Ovary (tissue), 10 donors: ENCODE measurements at places on chromosomes 7 and 10. TPM values are rescaled to one million over a fixed set of nuclear protein-coding genes. Genes with fewer than 3 reads are reported as not detected.

DNA sequence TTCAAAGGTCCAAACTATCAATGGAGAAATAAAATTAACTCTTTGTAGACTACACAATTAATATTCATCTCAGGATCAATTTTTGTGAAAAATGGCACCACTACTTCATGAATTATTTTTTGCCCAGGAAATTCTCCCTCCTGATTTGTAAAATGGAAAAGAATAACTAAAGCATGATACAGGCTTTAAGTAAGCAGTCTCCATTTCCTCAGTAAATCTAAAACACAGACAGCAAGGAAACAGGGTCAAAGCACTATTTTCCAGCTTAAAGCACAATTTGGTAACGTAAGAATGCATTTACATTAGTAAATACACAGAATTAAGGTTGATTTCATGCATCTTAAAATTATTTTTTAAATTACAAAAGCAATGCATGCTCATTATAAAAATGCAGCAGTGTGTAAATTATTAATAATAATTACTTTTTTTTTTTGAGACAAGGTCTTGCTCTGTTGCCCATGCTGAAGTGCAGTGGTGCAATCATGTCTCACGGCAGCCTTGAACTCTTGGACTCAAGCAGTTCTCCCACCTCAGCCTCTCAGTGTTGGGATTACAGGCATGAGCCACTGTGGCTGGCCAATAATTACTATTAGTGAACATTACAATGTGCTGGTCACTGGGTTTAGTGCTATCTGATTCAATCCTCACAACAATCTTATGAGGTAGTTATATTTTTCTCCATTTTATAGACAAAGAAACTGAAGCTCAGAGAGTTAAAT lies 26.1 kb upstream of the VCL start:
- H3K27ac ChIP-seq: no peak overlapping the region
- no peak overlapping the region for H3K4me3 ChIP-seq
- H3K27me3 ChIP-seq: no peaks in the 10 kb centered on the region
- H3K36me3 ChIP-seq: no peaks in the 10 kb centered on the region
- no peak for DNase-seq

- H3K27me3 ChIP-seq: no peaks in the 10 kb centered on the region
- H3K27ac ChIP-seq: peak overlapping the region; percentile 27
- peak overlapping the region; percentile 45 for H3K4me3 ChIP-seq
- H3K36me3 ChIP-seq: no peaks in the 10 kb centered on the region
Observed at GRCh38 chr10:61899997-61900828, 1.3 kb upstream of the ARID5B start.

DNA sequence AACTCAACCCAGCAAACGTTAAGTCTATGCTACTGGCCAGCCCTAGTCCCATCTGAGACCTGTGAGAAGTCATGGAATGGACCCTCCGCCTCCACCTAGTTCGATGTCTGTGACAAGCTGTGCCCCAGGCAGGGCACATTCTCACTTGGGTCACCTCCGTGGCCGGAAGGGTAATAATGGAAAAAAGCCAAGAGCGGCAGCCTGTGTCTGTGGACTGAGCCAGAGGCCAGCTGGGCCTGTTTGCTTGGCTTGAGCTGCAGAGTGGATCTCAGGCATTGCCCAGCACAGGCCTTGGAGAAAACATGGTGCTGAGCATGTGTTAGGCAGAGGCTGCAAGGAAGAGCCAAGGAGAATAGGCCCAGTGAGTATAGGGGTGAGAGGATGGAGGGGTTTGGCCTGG lies 97.8 kb downstream of the GALNT17 start:
- no peaks in the 10 kb centered on the region for H3K36me3 ChIP-seq
- H3K4me3 ChIP-seq: no peak overlapping the region
- H3K27me3 ChIP-seq: no peaks in the 10 kb centered on the region
- no peak overlapping the region for H3K27ac ChIP-seq
- no peak for DNase-seq

- no peaks in the 10 kb centered on the region for H3K27me3 ChIP-seq
- DNase-seq: no peak
- H3K27ac ChIP-seq: no peak overlapping the region
- no peaks in the 10 kb centered on the region for H3K36me3 ChIP-seq
Observed at GRCh38 chr10:11896549-11897200, 73.5 kb downstream of the PROSER2 start.

- DNase-seq: no peak
- H3K36me3 ChIP-seq: no peaks in the 10 kb centered on the region
- H3K27me3 ChIP-seq: no peaks in the 10 kb centered on the region
- no peak overlapping the region for H3K27ac ChIP-seq
- H3K4me1 ChIP-seq: no peaks in the 10 kb centered on the region
Observed at GRCh38 chr10:59047180-59047579, 129.3 kb upstream of the PHYHIPL start.

GRCh38 chr10:124605001-124605370 lies 139.2 kb downstream of the FAM53B start:
- H3K27ac ChIP-seq: no peak overlapping the region
- no peak overlapping the region for H3K4me3 ChIP-seq
- H3K4me1 ChIP-seq: no peaks in the 10 kb centered on the region
- DNase-seq: no peak
- no peaks in the 10 kb centered on the region for H3K36me3 ChIP-seq

GRCh38 chr7:95476904-95477594 lies 8.7 kb upstream of the ASB4 start:
- no peaks in the 10 kb centered on the region for H3K27me3 ChIP-seq
- no peaks in the 10 kb centered on the region for H3K36me3 ChIP-seq
- peaks cover 7% of the 10 kb centered on the region for H3K4me1 ChIP-seq
- DNase-seq: peak; percentile 65
- H3K27ac ChIP-seq: no peak overlapping the region

- no peak overlapping the region for H3K27ac ChIP-seq
- H3K36me3 ChIP-seq: no peaks in the 10 kb centered on the region
- no peaks in the 10 kb centered on the region for H3K27me3 ChIP-seq
- DNase-seq: no peak
- peak overlapping the region; percentile 19 for H3K4me3 ChIP-seq
Observed at GRCh38 chr10:84360637-84361365, 32.4 kb downstream of the CCSER2 start.

Gene TRPV6
- total RNA-seq: not detected

Gene BUD23
- total RNA-seq: 53.3 TPM

Gene GPNMB
- total RNA-seq: 132 TPM
